ENCODE measurements at places on chromosomes 5 and 9.

- peak; percentile 62 for DNase-seq
These were observed 29.8 kb upstream of the HMCN2 start for GRCh38 chr9:130235558-130236435.

GRCh38 chr5:16312785-16313184, 133.2 kb upstream of the MARCHF11 start:
- DNase-seq, result no peak

DNA sequence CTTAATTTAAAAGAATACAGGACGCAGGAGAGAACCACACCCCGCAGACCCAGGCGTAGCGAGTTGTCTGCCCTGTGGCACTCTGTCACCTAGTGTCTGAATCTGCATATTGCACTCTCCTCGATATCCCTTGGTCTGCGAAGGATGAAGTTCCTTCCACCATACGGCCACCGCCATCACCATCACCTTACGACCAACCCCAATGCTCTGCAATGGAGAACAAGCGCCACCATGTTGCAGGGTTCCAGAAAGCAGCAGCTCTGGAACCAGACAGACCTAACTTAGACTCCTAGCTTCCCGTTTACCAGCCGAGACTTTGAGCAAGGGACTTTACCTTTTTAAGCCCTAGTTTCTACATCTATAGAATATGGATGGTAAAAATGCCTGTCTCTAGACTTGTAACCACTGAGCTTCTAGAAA, 77.4 kb upstream of the DMRT1 start:
- no peak for DNase-seq

DNA sequence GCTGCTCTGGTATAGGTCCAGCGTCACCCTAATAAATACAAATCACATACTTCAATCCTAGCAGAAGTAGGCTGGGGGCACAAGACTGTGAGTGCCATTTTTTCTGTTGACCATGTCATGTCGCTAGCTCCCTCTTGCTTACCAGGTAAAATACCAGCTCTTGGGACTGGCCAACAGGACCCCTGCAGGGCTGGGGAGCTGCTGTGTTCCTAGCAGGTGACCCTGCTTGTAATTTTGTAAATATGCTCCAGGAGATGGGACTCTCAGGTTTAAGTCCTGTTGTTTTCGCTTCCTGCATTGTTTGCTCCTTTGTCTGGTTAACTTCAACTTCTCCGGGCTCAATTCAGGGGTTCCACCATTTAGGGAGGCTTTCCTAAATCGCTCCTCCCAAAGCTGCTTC, 286.6 kb upstream of the DAP start:
- no peak for DNase-seq

GRCh38 chr5:178630475-178630930, 3.7 kb upstream of the CLK4 start:
- DNase-seq, result no peak

GRCh38 chr5:93071710-93072109, 509.3 kb downstream of the NR2F1-AS1 start:
- no peak for DNase-seq

GRCh38 chr5:100708645-100709171, 173.5 kb downstream of the FAM174A start:
- no peak for DNase-seq

GRCh38 chr5:87074934-87075541, 192.6 kb upstream of the RASA1 start:
- DNase-seq, result no peak

DNA sequence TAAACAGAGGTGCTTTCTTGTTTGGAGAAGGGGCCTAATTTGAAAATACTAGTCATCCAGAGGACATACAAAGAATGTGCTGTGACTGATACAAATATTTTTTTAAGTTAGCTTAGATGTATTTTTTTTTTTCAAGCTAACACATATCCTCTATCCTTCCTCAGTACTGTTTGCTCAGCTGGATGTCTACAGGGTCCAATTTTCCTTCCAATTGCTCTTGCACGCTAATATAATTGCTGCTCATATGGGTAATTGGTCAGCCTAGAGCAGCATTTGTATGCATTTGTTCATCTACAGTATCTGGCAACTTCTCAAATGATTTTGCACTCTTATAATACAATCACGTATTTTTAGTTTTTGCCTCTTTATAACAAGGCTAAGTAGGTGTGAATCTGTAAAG, 84.7 kb downstream of the ZDHHC21 start:
- no peak for DNase-seq

DNA sequence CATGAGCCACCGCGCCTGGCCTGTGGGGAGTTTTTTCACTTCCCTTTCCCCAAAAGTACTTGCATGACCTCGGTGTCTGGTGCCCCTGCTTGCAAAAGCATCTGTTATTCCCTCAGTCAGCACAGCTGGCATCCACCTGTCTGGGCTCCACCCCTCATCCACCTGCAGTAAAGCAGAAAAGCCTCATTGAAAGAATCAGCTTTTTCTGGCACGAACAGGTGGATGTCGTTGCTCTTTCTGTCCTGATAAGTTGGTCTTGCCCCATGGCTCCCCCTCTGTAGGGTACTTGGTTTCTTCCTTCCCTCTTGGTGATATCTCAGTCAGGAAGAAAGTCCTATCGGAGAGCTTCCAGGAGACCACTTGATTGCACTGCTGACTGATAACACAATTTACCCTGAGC, 37.4 kb downstream of the WWC1 start:
- DNase-seq, result no peak

- DNase-seq, result no peak
These were observed 28.3 kb downstream of the SMIM23 start for GRCh38 chr5:171813813-171814490.

GRCh38 chr9:81601639-81602623, 87.4 kb downstream of the TLE1 start:
- no peak for DNase-seq

GRCh38 chr9:115378241-115378640, 260.3 kb upstream of the TNC start:
- no peak for DNase-seq

DNA sequence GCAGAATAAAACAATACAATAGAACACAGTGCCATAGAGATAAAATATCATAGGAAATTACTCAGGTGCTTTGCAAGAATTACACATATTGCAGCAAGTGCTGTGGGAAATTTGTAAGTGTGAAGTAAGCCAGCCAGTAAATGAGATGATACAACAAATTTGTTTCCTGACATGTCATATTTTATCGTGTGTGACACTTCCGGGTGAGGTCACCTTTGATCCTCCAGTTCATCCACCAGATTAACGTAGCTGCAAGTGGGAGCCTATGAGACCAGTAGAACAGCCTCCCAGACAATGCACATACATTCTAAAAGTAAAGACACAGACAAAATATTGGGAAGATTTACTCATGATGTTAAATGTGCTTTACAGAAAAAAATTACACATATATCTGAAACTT, 72.2 kb downstream of the PRDM9 start:
- no peak for DNase-seq

DNA sequence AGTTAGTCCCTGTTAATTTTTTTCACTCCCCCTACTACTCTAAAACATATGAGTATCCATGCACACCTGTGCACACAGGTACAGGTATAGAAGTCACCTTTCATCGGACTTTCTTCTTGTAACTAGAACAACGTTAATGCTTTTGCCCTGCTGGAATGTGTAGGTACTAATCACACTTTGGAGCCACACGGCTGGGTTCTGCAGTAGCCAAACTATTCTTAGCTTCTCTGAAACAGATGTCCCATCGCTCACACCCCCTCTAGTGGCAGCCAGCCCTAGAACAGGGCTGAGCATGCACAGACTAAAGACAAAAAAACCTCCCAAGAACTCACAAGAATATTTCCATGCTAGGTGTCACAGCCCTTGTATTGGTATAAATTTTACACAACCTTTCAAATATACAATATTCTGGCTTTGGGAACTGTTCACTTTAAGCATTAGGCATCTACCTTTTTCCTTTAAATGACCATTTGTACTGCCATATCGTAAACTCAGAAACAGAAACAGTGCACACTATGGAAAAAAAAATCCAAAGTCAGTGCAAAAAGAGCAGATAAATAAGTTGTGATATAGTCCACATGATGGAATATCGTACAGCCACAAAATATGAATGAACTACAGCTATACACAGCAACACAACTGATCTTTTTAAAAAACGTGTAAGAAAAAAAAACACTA, 64.0 kb downstream of the RETREG1 start:
- peak; percentile 49 for DNase-seq

GRCh38 chr9:77983320-77983662, 48.3 kb downstream of the GNAQ start:
- no peak for DNase-seq

DNA sequence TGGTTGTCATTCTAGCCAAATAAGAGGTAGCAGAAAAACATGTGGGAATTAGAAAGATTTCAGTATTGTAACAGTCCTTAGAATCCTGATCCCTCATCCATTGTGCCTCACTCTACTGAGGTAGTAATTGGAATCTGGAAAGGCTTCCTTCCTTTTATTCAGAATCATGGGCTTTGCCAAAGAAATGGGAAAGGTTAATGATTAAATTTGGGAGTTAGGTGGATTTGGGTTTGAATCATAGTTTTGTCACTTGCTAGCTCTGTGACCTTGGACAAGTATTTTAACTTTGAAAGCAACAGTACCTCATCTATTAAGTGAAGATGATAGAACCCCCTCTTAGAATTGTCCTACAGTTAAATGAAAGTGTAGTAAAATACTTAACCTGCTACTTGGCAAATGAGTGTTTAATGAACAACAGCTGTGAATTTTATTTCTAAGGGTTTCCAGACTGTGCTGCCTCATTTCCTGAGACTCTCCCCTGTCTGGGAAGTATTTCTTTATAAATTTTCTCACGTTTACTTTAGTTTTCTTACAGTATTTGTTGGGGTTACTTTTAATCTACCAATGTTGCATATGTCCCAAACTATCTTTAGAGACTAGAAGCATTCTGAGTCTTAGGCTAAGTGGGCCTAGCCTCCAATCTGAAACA, 11.7 kb downstream of the SPDL1 start:
- no peak for DNase-seq

GRCh38 chr9:111728617-111729366, 65.9 kb downstream of the SHOC1 start:
- DNase-seq, result no peak

GRCh38 chr5:35828082-35828598, 28.6 kb upstream of the IL7R start:
- no peak for DNase-seq
